ENCODE measurements at places on chromosomes 3 and 15. TPM values are rescaled to one million over a fixed set of nuclear protein-coding genes. Genes with fewer than 3 reads are reported as not detected.

DNA sequence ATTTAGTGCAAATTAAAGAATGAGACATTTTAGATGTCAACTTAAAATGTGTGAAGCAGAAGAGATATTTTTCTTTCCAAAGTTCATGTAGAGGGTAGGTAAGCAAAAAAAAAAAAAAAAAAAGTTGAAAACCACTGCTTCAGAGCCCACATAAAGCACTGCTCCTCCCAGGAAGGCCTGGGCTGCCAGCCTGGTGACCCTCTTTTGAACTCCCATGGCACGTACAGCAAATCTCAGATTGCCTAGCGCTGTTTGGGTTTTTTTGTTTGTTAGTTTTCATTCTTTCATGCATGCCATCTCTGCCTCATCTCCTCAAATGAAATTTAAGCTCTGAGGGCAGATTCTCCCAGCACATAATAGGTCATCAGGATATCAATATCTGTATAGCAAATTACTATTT is 120.1 kb downstream of the SRGAP3 start:
- DNase-seq, result no peak

DNA sequence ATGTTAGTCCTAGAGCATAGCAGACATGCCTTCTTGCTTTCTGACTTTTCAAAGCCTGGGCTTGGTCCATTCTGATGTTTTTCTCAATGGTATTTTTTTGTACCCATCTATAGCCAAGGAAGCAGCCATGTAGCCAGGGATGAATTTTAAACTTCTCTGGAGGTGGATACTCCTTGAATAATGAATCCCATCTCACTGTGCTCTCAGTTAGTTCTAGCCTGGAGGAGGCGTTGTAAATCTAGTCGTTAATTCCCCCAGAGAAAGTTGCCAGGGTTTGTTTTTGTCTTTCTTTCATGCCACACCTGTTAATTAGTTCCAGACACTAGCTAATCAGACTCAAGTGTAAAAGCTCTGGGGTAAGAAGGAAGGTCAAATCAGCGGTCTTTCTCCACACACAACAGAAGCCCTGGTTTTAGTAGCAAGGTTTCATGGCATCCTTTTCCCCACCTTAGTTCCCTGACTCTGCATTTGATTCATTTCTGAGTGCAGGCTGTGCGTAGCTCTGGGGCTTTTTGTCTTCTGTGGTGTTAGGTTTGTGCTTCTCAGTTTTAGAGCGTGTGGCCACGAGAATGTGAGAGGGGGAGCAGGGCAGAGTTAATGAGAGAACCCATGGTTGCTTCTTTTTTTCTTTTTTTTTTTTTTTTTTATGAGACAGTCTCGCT is 19.7 kb downstream of the PTPRG start:
- no peak for DNase-seq

- no peak for DNase-seq
Observed at GRCh38 chr3:14764331-14765059, 54.3 kb upstream of the FGD5 start.

GRCh38 chr3:119352034-119352609 is 57.9 kb downstream of the ARHGAP31 start:
- no peak for DNase-seq

- peak; percentile 94 for DNase-seq
Observed at GRCh38 chr15:74291101-74292071, 55.3 kb downstream of the CCDC33 start.

- DNase-seq, result no peak
Observed at GRCh38 chr3:149555927-149556326, 81.4 kb downstream of the TM4SF4 start.

DNA sequence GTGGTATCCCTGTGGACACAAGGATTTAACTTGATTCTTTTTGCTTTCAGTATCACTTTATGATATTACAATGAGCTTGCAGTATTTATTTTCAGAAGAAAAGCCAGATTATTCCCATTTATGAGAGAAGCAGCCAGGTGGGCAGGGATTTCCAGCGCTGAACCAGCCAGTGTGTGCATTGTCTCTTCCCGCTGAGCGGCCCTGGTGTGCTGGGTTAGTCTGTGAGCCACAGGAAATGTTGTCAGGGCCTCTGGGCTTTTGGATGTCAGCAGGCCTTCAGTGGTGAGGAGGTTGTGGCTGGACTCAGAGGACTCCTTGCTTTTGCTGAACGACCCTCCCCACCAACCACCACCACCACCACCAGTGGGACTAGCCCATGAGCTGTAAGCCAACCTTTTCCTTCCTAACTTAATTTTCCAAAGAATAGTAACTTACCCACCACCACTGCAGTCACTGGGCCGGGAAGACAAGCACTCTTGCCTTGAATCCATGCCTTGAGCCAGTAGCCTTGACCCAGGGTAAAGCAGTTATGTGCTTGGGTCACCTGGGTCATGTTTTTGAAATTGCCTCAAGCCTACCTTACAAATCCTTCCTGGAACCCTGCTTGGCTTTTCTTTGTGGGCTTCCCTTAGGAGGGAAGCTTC is 33.1 kb downstream of the FLNB start:
- peak; percentile 43 for DNase-seq

GRCh38 chr3:160540551-160540950 is 24.8 kb downstream of the KPNA4 start:
- DNase-seq, result no peak

- DNase-seq, result no peak
Observed at GRCh38 chr3:193132964-193133363, 108.1 kb upstream of the PLAAT1 start.

- DNase-seq, result peak; percentile 70
Observed at GRCh38 chr3:170418422-170419398, at the start of gene CLDN11. CLDN11 (plus strand) TSS chr3:170418868; CDS start chr3:170419067, 199 bp downstream.

- DNase-seq, result no peak
Observed at GRCh38 chr3:145134738-145135137, 1026.2 kb downstream of the PLOD2 start.

GRCh38 chr3:52364322-52365035 is 48.4 kb downstream of the DNAH1 start:
- DNase-seq, result no peak

DNA sequence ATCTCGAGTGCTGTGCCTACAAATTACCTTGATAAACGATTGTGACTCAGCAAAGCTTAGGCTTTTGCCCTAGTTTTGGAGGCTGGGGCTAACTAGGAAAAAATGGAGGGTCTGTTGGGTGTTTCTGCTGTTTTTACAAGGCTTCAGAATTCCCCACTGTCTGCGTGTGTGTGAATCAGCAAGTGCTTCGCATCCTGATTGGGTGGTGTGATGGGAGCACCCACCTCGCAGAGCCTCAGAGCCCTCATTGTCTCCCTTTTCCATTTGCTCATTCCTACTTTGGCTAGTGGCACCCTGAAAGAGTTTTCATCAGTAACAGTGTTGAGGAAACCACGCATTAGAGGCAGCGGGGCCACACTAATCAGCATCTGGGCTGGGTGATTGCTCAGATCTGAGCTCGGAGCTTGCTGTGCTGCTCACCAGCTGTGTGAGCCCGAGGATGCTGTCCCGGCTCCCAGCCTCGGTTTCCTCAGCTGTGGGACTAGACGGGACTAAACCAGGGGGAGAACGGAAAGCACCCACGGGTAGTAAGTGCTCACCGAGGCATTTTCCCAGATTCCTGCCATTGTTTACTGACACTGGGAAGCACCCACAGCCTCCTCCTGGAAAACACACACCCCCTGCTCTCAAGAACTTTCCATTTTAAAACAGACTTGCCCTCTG is 40.6 kb downstream of the GOLGA8S start:
- no peak for DNase-seq

- no peak for DNase-seq
Observed at GRCh38 chr15:79307251-79307650, 3.7 kb upstream of the TMED3 start.

GRCh38 chr3:29868543-29869101 is 587.8 kb downstream of the RBMS3 start:
- DNase-seq, result no peak

DNA sequence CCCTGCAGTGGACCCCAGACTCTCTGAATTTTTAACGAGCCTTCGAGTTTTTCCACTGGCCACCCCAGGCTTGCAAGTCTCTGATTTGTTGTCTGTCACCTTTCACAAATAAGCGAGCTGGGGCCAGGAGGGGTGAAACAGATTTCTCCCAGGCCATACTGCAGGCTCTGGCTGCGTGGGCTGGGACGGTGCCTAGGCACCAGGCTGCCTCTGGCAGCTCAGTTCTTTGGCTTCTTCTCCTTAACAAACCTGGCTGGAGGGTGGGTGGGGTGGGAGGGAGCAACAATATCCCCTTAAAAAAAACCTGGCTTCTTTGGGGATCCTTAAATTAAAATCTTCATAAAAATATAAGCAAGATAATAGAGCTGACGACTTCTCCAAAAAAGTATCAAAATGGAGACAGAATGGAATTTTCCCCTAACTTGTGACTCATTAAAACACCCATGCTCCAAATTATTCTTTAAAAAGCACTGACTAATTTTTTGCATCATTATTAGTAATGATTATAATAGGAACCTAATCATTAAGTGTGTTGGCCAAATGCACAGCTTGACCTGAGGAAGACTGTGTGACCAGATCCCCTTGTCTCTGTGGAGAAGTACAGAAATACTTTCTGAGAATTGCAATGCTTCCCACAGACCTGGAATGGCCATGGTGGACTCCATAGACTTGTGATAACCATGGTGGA is 84.1 kb downstream of the SNRK start:
- DNase-seq, result no peak

- no peak for DNase-seq
Observed at GRCh38 chr15:69917056-69917455, 180.7 kb downstream of the TLE3 start.

GRCh38 chr3:113055201-113055600 is 64.4 kb downstream of the GTPBP8 start:
- DNase-seq, result peak; percentile 1

DNA sequence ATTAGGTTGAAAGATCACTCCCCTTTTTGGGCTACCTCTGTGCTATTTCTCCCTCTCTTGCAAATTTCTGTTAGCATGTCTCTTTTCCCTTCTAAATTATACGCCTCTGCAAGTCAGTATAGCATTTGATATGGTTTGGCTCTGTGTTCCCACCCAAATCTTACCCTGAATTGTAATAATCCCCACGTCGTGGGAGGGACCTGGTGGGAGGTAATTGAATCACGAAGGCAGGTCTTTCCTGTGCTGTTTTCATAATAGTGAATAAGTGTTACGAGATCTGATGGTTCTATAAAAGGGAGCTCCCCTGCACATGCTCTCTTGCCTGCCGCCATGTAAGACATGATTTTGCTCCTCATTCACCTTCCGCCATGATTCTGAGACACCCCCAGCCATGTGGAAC is 41.0 kb downstream of the TAMM41 start:
- no peak for DNase-seq

DNA sequence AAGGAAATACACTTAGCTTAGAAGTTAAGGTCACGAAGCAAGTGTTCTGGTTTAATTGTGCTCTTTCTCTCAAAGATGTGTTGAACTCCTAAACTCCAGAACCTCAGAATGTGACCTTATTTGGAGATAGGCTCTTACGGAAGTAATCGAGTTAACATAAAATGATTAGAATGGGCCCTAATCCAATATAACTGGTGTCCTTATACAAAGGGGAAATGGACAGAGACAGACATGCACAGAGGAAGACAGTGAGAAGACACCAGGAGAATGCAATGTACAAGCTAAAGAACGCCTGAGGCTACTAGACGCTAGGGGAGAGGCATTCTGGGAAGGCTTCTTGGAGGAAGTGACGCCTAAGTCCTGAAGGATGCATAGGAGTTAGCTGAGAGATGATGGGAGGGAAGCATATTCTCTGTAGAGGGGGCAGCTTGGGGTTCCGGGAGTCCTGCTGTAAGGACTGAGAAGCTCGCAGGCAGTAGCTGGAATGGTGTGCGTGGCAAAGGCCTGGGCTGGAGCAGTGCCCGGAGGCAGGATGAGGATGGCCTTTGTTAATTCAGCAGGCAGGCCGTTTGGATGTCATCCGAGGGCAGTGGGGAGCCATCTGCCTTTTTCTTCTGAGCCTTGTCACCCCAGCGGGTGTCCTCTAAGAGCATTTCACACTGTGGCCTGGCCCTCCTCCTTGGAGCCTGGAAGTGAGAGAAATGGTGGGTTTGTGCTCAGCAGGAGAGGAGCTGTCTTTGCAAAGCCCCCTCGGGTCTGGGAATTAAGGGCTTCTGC is 513.4 kb downstream of the SHQ1 start:
- DNase-seq, result no peak

GRCh38 chr3:103112273-103112672 is 677.5 kb downstream of the ZPLD1 start:
- no peak for DNase-seq

DNA sequence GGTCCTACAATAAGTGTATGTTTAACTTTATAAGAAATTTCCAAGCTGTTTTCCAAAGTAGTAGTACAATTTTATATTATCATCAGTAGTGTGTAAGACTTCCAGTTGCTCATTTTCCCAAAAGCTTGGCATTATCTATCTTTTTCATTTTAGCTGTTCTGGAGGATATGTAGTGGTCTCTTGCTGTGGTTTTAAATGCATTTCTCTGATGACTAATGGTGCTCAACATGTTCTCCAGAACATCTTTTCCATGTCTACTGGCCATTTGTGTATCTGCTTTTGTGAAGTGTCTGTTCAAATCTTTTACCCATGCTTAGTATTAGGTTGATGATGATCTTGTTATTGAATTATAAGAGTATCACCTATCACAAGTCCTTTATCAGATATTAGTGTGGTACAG is 13.3 kb downstream of the BCL2A1 start:
- peak; percentile 45 for DNase-seq

DNA sequence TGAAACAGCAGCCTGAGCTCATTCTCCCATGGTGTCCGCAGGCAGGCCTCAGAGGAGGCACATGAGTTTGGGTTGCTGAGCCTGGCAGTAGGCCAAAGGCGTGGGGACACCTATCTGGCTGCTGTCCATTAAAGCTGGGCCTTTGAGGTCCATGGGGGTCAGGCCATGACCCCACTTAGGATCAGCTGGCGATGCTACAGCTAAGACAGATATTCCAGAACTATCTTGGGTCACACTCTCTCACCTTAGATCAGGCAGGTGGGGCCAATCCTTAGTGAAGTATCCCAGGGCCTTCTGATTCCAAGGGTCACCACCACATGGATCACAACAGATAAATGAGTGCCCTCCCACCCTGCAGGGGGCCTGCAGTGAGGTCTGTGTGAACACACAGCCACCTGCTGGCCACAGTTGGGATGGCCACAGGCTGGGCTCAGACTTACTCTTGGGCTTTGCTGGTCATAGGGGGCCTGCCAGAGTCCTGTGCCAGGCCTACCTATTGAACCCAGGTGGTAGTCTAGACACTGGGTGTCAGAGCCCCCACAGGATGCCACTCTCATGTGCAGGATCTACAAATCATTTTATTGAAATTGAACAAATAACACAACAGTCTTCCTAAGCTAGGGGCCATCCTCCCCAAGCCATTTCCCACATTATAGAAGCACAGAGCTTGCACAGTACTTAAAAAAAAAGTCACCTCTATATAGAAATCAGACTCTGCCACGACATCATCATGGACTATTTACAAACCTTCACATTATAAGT is 2.0 kb upstream of the HYAL2 start:
- DNase-seq, result peak; percentile 74

- no peak for DNase-seq
Observed at GRCh38 chr3:46897031-46897430, 19.5 kb downstream of the PTH1R start.

Gene ADGRG7
- total RNA-seq, result 46.5 TPM

Gene GOLGA6A
- total RNA-seq, result not detected

Gene PCBP4
- total RNA-seq, result 151 TPM

Gene RAB8B
- 12.4 TPM for total RNA-seq

Gene GRIP2
- 0.06 TPM for total RNA-seq

Gene CDHR4
- total RNA-seq, result not detected

Gene ACKR4
- not detected for total RNA-seq

Gene MUC13
- not detected for total RNA-seq

Gene ECE2
- not detected for total RNA-seq

Gene SNX33
- total RNA-seq, result 17.1 TPM

Gene OXTR
- 0.49 TPM for total RNA-seq

Gene FSTL1
- total RNA-seq, result 353 TPM

Gene CHRNB4
- total RNA-seq, result 0.14 TPM

Gene PRTG
- total RNA-seq, result 93.8 TPM

Gene UBA3
- total RNA-seq, result 73.7 TPM

Gene A4GNT
- not detected for total RNA-seq

Gene IL16
- total RNA-seq, result not detected

Gene FGF12
- 1.1 TPM for total RNA-seq

Data from cardiac muscle cell (in vitro differentiated cells and primary cell).